ENCODE measurements at places on chromosomes 6 and 20.

- no peak for ATAC-seq
Observed at GRCh38 chr6:119308991-119309657, 40.4 kb downstream of the MAN1A1 start.

GRCh38 chr6:145875496-145876211 lies 61.1 kb upstream of the FBXO30 start:
- ATAC-seq: no peak

DNA sequence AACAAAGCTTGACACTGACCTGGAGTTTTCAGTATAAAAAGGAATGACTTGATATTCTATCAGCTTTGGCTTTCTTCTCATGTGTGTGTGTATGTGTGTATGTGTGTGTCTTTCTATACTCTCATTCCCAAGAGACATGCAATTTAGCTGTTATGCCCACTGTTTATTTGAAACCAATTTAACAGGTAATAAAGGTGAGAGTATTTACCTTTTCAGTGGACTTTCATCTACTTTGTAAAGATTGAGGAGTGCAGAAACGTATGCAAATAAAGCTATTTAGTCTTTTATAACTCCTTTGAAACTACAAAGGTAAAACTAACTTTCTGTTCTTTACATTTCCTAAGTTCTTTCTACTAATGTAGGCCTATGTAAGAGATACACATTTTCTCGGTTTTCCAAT lies 103.5 kb upstream of the HS3ST5 start:
- ATAC-seq: no peak

DNA sequence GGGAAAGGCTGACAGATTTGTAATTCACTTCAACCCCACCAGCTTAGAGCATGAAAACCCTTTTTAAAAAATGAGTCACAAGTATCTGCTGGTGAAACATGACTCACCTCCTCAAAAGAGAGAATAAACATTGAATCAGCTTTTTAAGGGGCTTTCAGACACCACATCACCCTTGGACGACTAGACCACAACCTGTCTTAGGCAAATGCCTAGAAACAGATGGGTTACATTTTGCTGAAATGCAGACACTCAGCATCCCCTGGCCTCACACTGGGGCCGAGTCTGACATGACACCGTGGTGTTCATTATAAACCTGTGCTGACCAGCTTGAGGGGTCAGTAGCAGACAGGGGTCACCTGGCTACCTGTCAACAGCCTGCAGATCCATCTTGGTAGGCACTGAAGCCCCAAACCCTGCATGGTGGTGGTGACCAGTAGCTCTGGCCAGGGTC lies 175.3 kb upstream of the CST7 start:
- peak; percentile 68 for ATAC-seq

DNA sequence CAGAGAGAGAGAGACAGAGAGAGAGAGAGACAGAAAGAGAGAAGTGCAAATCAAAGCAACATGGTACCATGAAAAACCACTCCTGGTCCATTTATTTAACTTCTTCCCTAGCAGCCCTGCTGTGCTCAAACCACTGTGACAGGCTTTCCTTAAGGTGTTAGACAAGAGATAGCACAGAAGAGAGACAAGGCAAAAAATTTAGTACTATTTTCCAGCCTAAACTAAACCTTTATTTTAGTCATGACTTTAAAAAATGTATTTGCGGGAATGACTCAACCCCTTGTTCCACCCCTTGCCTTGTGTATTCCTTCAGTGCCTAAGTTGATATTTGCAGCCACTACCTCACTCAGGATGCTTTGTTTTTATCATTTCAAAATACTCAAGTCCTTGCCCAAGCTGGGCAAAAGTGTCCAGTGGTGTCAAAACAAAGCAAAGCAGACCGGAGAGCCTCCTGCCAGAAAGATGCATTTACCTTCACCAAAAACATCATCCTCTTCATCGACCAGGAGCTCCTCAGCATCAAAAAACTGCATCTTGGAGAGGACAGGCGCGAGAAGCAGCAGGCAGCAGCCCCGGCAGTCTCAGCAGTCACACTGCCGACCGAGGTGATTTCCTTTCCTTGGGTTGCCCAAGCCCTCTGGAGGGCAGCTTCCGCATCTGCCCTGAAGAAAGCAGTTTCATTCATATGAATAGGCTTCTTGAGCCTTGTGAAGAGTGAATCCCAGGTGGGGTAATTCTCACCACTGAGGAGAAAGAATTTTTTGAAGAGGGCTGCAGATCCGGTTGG lies at the start of gene RIPOR2:
TSS of gene RIPOR2 (minus strand) at position 595 of the 787 bp plus-strand sequence. CDS start at position 533, 62 bp downstream.
- no peak for ATAC-seq

DNA sequence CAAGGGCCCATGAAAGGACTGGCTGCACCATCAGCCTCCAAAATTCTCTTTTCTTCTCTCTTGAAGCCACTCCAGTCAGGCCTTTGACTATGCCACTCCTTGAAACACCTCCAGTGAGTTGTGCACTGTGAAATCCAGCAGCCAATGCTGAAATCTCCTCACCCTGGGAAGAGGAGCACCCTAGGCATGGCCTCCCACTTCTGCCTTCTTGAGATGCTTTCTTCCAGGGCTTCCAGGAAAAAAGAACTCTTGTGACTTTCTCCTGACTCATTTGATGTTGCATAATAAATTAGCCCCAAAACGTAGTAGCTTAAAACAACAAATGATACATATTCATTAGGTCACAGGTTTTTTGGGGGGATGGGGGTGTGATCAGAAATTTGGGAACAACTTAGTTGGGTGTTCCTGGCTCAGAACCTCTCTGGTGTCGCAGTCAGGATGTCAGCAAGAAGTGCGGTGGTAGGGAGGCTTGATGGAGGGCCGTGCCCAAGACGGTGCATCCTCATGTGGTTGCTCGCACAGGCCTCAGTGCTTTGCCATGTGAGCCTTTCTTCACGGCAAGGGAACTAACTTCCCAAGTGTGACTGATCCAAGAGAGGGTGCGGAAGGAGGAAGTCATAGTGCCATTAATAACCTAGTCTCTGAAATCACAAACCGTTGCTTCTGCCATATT lies 12.1 kb downstream of the NCR2 start:
- ATAC-seq: no peak

DNA sequence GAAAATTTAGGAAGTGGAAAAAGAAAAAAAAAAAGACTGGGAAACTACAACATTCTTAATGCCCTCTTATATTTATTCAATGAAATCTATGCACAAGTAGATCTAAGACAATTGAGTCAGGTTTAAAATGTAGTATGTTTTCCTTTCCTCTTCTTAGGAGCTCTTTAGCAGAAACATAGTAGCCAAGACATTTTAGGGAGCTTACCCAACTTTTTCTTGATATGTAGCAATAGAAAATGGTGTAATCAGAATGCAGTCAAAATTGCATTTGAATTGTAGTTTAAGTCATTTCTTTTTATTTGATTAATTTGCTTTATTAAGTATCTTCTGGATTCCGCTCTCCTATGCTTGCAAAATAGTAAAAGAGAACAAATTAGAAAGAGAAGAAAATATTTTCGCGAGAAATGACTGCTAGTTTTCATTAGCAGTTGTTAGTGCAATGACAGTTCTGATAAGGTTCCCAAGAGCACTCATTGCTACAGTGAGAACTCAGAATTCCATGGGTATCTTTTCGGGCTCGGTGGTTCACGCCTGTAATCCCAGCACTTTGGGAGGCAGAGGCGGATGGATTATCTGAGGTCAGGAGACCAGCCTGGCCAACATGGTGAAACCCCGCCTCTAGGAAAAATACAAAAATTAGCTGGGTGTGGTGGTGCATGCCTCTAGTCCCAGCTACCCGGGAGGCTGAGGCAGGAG lies 52.2 kb downstream of the JARID2 start:
- no peak for ATAC-seq

DNA sequence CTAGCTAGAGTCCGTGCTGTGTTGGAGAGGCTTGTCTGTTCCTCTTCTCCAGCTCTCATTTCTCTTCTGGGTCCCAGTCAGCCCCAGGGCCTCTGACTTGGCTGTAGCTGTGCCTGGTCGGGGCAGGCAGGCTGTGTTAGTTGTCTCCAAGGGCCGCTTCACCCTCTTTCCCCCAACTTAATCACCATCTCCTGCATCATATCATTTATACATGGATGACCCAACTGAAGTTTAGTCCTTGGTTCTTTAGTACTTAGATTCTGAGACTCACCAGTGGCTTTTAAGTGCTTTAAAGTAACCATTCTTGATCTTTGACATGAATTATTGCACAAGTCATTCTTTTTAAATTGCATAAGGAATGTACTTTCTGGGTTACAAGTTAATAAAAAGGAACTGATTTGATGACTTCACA lies 127.3 kb downstream of the RTN4IP1 start:
- no peak for ATAC-seq

DNA sequence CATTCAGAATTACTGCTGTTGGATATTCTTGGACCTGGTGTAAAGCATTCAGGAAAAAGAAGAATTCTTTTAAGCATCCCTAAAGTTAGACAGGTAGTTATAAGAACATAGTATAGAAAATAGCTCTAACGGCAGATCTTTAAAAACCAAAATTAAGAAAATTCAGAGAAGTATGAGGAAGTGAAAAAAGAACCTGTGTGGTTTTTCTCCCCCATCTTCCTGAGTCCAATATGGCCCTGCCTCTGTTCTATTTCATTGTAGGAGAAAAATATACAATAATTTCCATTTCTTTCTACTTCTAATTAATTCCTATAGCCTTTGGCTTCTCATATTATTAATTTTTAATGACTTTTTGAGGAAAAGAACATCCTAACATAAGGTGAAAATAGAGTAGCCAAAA lies 47.1 kb downstream of the FHL5 start:
- ATAC-seq: no peak

DNA sequence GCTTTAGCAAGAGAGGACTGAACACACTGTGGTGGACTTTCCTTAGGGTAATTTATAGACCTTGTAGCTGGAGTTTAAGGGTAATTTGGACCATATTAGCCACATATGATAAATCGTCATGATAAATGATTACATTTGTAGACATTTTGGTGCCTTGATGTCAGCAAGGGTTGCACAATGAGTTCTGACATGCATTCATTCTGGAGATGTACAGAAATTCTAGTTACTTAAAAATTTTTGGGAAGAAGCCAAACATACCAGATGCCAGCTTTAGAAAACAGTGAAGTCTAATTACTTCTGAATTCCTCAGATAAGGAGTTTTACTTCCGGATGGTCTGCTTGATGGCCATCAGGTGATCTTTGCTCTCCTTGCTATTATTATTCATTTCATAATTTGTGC lies 653.1 kb downstream of the TBC1D32 start:
- no peak for ATAC-seq

DNA sequence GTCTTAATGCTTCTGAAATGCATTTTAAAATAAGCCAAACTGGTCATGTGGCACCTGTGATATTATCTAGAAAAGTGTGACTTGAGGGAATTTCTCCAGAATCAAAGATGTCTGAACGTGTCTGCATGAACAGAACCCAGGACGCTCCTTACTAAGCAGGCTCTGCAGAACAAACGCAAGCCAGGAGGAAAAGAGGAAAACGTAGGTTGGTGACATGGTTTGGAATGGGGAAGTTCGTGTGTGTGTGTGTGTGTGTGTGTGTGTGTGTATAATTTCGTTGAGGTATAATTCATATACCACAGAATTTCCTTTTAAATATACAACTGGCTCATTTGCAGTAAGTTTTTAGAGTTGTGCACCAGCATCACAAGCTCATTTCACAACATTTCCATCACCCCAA lies 200.5 kb upstream of the FOXQ1 start:
- ATAC-seq: no peak

DNA sequence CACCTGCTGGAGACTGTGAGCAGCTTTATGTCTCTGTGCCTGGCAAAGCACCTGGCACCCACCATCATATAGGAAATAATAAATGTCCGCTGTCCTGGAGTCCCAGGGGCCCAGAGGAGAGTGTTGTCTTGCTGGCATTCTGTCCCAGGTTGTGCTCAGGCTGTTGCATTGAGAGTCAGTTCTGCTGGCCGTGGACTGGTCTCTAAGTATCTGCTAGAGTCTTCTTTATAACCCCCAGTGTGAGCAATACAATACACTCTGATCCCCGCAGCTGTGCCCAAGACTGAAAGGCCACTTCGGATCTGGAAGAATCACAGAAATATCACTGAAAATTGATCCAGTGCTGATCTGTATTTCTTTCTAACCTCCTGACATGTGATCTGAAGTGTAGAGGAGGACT lies 38.3 kb upstream of the HINT3 start:
- no peak for ATAC-seq

GRCh38 chr6:169629256-169629655 lies 72.6 kb downstream of the WDR27 start:
- ATAC-seq: no peak

GRCh38 chr6:32439602-32440214 lies at the start of gene HLA-DRA:
Gene HLA-DRA, plus strand, starts transcription at chr6:32439887. Its CDS starts 64 bp downstream, at chr6:32439951.
- no peak for ATAC-seq

- no peak for ATAC-seq
Observed at GRCh38 chr6:14241255-14242070, 123.9 kb downstream of the CD83 start.

DNA sequence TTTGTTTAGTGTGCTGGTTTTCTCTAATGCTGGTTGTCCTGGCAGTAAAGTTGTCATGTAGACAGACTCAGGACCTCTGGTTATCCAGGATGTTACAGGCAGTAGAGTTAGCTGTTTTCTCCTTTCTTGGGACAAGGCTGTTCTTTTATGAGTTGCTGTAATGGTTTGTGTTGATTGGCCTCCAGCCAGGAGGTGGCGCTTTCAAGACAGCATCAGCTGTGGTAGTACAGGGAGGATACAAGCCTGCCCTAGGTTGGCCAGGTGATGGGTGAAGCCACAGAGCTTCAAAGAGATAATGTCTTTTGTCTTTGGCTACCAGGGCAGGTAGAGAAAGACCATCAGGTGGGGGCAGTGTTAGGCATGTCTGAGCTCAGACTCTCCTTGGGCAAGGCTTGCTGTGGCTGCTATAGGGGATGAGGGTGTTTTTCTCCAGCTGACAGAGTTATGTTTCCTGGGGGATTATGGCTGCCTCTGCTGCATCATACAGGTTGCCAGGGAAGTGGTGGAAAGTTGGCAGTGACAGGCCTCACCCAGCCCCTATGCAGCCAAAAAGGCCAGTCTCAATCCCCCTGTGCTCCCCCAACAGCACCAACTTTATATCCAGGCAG lies 127.2 kb upstream of the TAB2 start:
- no peak for ATAC-seq

- ATAC-seq: no peak
Observed at GRCh38 chr6:36430351-36430750, 12.3 kb downstream of the PXT1 start.

DNA sequence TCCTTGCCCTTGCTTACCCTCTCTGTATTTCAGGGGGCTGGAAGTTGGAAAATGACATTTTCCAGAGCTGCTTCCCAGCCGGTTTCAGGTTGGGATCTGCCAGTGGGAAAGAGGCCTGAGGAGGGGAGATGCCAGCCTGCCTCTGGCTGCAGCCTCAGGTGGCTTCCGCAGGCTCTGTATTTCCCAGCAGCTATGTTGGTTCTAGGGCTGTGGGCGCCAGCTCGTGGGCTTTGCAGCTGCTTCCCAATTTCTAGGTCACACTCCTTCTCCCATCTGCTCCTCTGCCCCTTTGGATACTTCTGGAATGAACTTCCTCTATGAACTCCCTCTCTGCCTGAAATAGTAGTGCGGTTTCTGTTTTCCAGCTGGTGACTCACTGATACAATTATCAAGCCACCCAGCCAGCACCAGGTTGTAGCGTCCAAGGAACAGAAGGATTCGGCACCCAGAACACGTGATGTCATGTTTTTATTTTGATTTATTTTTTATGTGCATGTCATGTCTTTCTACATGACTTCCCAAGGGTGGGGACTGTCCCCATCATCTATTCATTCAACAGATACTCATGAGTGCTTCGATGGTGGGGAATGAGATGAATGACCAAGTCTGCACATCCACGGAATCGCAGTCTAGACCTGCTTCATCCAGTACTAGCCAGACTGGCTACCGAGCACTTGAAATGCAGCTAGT lies 38.0 kb downstream of the TGM2 start:
- ATAC-seq: peak; percentile 98

Data from motor neuron (in vitro differentiated cells).